ENCODE measurements at places on chromosomes 2 and 18. TPM values are rescaled to one million over a fixed set of nuclear protein-coding genes. Genes with fewer than 3 reads are reported as not detected.
A peak's percentile ranks its signal among the peaks of the same experiment; 100 is the strongest.

SNTG2 gene
- total RNA-seq: 3.2 TPM

SERPINB7 gene
- total RNA-seq: not detected

HPCAL1 gene
- 34.4 TPM for total RNA-seq

GULP1 gene
- 56.1 TPM for total RNA-seq

HAAO gene
- 3.1 TPM for total RNA-seq

MAP3K19 gene
- not detected for total RNA-seq

EVX2 gene
- total RNA-seq: 1.2 TPM

KRCC1 gene
- 27.7 TPM for total RNA-seq

DSC2 gene
- total RNA-seq: 2.7 TPM

DSC1 gene
- not detected for total RNA-seq

B3GNT7 gene
- total RNA-seq: 5.0 TPM

DNA sequence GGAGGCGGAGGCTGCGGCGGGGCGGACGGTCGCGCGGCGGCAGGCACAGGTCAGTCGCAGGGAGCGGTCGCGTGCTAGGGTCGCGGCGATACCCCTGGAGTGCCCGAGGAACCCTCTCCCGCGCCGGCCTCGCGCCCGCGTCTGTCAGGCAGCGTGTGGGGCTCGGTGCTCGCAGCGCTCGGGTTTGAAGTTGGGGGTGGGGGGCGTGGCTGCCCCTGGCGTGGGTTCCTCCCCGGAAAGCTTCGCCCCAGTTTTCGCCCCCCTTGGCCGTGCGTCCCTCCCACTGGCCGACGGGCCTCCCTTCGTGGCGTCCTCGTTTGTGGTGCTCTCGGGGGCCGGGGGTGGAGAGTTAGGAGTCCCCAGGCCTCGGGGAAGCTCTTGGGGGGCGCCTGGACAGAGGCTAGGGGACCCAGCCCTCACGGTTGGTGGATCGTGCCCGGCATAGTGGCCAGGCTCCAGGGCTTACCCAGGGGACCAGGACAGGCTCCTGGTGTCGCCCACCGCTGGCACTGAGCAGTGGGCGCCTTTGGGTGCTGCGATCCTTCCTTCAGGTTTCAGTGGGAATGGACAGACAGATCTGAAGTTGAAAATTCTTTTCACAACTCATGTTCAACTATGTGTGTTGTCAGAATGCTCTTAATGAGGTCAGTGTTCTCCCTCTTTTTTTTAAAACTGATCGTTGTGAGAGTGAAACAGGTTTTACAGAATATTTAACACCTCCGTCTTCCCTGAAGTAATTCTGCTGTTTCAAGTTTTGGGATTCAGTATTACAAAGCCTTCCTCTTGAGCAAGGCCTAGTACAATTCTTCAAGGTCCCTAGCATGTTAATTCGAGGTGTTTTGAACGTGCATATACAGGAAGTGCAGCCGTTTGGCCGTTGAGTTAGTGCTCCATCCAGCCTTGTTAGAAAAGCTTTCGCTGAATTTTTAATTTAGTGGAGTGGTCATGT, 604 bp downstream of the RALBP1 start:
- DNase-seq: no peak

DNA sequence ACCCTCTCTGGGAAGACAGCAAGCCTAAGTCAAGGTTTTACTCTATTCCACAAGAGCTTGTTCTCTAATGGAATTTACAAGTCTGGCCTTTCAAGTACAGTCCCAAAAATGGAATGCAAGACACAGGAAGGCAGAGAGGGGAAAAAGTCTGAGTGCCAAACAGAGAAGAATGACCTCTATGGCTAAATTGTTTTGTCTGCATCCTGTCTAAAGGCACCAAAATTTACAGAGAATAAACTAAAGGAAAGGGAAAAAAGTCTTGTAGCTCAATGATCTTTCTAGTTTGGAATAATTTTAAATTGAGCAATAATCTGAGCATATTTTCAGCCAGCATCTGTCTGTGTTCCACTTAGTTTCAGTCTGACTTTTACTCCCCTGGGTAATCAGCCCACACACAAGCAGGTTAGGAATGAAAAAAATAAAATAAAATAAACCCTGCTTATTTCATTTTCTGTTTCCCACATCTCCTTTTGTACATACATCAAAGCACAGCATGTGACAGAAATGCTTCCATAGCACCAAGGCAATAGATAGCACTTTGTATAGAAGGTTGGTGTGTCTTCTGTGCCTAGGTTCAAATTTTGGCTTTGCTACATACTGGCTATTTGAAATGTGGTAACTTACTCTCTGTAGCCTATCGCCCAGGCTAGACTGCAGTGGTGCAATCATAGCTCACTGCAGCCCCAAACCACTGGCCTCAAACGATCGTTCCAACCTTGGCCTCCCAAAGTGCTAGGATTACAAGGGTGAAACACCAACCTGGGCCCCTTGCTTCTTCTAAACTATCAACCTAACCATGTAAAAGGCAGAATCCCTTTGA, 105.1 kb downstream of the SLC8A1 start:
- no peak for DNase-seq

DNA sequence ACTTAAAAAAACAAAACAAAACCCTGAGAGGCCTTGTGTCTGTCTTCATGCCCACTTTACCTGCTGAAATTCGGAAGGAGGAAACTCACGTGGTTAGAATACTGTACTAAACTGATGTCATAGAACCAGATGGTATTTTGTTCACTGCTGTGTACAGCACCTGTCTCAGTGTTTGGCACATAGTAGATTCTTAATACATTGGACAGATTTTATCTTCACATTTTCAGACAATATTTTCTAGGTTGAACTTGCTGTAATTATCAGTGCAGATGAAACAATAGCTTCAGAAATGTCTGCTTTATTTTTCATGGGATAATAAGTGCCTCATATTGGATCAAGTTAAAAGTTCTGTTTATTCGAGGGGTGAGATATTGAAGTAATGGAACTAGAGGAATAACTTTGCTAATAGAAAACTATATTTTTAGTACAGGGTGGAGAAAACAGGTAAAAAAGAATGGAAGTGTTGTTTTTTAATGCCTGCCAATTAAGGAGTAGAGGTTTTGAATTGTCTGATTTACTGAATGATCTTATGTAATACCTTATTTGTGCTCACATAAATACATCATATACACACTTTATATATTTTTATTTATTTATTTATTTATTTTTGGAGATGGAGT, 23.7 kb downstream of the DDX1 start:
- no peak for DNase-seq

DNA sequence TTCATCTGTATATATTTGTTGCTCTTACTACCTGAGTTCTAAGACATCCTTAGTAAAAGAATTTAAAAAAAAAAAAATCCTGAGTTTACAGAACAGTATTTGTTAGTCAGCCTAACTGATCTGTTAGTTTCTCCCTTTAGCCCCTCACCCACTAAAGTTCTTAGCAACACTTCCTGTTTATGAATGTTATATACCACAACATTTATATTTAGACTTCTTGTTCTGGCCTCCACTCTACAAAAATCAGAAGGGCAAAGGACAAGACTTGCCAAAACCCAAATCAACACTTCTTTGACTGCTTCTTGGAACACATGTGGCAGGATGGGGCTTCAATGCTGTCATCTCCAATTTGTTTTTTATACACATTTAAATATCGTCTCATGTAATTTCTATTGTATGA, 71.1 kb downstream of the MGAT5 start:
- no peak for DNase-seq

DNA sequence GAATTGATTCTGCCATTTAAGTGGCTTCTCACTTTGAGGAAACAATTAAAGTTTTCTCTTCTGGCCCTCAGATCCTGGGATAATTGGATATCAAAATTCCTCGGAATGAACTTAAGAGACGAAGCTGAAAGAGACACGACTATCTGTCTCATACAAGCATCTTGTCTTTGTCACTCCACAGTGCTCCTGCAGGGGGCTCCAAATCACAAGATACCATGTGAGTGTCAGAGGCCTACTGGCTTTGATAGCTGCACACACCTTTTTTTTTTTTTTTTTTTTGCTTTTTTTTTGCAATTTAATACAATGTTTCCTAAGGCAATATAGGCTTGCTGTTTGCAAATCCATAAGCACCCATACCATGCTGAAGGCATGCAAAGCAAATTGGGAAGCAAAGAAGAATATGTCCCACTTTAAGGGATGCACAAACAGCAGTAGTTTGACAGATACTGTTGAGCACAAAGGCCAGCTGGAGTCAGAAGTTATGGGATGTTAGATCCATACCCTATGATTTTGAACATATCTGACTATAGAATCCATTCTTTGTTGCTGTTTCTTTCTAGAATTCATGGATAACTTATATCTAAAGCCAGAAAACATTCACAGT, 109.0 kb upstream of the CBLN2 start:
- DNase-seq: no peak

- no peak for DNase-seq
Observed at GRCh38 chr2:7279421-7279949, 362.3 kb downstream of the RNF144A start.

DNA sequence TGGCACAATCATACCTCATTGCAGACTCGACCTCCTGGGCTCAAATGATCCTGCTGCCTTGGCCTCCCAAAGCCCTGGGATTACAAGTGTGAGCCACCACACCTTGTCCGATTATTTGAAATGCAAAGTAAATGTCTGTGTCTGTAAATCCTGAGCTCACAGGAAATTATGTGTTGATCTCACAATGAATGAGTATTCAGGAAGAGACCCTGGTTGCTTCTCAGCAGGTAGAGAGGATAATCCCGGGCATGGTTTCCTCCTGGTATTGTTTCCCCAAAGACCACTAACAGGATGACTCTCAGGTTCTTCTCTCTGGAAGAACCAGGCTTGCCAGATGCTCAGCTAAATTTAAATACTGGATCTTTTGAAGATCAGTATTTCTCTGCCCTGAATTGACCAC, 147.6 kb downstream of the LDLRAD4 start:
- DNase-seq: no peak

DNA sequence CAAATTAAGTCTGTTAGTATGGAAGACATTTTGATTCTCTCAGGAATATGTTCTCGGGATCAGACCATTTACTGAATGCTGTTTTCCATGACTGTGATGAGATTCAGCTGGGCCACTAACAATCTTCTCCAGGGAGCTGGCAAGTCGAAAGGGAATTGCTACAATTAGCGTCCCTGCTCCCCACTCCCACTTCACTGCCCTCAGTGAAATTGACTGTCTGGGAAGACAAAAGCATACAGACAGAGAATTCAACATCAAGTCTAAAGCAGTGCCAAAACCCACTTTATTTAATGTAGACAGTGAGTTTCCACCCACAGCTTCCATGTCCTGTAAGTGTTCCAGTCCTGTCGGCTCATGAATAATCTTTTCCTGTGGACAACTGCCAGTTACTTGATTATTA, 34.0 kb upstream of the COL3A1 start:
- DNase-seq: no peak

DNA sequence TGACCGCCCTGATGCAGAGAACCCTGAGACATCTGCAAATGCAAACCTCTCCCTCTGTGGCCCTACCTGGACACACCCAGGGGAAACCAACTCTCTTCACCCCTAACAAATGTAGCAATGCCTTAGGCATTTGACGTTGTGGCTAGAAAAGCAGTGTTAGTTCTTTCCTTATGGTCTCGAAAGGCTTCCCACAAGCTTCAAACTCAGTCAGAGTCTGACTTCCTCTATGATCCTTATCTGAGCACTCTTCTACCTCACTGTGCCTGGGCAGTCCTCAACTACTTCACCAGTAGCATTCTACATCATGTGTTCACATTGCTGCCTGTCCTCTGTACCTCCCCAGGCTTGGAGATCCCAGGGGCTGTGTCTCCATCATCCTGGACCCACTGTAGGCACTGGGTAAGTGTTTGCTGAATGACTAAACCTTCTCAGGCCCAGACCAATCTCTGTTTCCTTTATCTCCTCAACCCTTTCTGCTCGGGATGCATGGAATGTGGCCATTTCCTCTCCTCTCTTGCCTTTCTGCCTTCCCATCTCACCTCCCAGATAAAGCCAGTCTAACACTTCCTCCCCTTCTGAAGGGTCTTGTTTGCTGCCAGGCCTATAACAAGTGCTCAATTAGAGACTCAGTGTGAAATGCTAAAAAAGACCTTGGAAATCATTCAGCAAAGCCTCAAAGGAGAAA, 91.7 kb upstream of the ACAA2 start:
- DNase-seq: no peak

DNA sequence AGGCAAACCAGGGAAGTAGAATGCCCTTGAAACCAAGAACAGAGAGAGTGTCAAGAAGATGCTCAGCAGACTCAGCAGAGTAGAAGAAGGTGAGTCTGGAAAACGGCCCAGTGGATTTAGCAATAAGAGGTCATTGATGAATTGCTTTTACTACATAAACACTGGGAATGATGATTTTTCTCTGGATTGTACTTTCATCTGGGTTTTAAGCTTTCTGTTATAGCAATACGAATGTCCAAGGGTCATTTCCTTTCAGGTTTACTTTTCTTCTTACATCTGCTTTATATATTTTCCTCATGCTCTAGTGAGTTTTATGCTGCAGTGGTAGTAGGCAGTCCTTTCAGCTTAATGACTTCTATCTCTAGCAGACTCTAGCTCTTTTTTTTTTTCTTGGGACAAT, 16.9 kb downstream of the EML6 start:
- no peak for DNase-seq

GRCh38 chr2:128451084-128452023, 132.7 kb upstream of the HS6ST1 start:
- DNase-seq: peak; percentile 36

- DNase-seq: no peak
Observed at GRCh38 chr2:111225856-111226255, 105.1 kb downstream of the BCL2L11 start.

- DNase-seq: no peak
Observed at GRCh38 chr2:182980115-182980514, 58.1 kb downstream of the NCKAP1 start.

GRCh38 chr2:48356701-48357325, 173.1 kb upstream of the STON1 start:
- no peak for DNase-seq

DNA sequence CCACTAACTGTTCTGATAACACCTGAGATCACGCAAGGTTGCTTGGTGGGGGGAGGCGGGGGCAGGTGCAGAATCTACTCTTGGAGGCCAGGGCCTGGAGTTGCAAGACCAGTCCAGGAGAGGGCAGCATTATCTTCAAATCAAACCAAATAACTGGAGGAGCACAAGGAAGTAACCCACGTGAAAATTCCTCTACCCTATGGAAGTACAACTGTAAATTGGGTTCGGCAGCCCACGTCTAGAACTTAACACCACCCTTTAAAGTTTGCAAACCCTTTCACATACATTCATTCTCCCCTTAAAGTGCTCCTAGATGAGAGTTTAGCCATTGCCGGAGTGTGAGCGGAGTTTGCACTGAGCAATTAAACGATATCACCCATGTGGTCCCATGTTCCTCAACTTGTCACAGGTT, 19.6 kb upstream of the CXCR1 start:
- peak; percentile 76 for DNase-seq

GRCh38 chr2:13558368-13558767, 841.6 kb downstream of the TRIB2 start:
- DNase-seq: no peak

- DNase-seq: no peak
Observed at GRCh38 chr2:135124924-135125886, 73.1 kb downstream of the RAB3GAP1 start.

- DNase-seq: no peak
Observed at GRCh38 chr2:66667301-66667700, 232.4 kb downstream of the MEIS1 start.

GRCh38 chr2:133360882-133361281, 207.4 kb downstream of the NCKAP5 start:
- DNase-seq: no peak

GRCh38 chr2:235860111-235860510, 308.1 kb downstream of the GBX2 start:
- DNase-seq: no peak

- DNase-seq: no peak
Observed at GRCh38 chr18:26908906-26909305, 43.4 kb upstream of the AQP4 start.
